Stimulated activated CD8-positive, alpha-beta memory T cell treated with anti-CD3 and anti-CD28 coated beads, Interleukin-7, amount 100 ng/mL, for 48 hours (primary cell): ENCODE measurements at places on chromosomes 16 and 17.
A peak's percentile ranks its signal among the peaks of the same experiment; 100 is the strongest.

DNA sequence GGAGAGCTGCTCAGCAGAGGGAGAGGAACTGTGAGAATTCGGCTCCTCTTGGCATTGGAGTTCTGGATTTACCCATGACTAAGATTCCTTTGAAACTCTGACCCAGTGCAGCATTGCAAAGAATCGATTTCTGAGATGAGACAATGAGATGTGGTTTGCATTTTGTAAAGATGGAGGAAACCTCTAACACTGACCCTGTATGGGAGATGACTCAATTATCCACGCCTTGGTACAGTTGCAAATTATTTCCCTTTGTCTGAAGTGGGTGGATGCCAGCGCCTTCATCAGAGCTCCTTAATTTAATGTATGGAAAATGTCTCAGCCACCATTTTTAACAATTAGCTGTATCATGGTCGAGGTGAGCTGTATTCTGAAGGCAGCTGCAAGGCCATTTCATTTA is 53.4 kb downstream of the NUP93 start:
- DNase-seq, result no peak

DNA sequence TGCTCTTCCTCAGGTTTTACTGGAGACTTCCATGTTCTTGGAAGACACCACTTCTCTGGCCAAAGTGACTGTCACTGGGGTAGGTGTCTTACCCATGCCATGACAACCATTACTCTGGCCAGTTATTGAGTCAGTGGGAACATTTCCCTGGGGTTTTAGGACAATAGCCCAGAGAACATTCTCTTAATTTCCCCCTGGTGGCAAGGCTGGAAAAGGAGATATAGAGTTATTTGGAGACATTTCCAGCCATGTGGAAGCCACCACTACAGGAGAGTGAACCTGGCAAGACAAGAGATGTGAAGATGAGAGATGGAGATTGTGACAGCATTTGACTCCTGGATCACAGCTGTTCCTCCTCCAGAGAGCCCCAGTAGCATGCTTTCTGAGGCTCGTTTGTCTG is 106.2 kb downstream of the CDK5R1 start:
- DNase-seq, result no peak

GRCh38 chr17:7586673-7587419 is 3.0 kb downstream of the SOX15 start:
- no peak for DNase-seq

DNA sequence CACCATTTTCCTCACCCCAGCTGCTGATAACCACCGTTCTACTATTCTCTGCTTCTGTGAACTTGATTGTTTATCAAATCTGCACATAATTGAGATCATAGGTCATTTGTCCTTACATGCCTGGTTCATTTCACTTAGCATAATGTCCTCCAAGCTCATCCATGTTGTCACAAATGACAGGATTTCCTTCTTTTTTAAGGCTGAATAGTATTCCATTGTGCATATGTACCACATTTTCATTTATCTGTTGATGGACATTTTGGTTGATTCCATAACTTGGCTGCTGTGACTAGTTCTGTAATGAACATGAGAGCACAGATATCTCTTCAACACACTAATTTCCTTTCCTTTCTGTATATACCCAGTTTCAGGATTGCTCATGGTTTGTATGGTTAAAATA is 225.3 kb upstream of the TBX2 start:
- DNase-seq, result no peak

DNA sequence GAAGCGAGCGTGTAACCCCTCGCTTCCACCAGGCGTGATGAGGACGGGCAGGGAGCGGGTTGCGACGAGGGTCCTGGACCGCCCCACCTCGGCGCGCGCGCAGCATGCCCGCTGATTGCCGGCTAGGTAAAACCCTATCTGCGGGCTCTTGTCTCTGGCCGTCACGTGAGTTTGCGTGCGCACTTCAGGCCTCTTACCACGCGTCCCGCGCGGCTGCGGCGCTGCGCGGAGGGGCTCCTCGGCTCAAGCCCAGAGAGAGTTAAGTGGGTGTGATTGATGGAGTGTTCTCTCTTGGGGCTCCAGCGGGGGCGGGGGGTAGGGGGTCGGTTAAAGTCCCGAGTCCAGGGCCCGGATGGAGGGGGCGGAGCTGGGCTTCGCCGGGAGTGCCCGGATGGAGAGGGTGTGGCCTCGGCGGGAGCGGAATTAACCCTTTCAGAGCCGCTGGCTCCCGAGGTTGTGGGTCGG is 7.9 kb downstream of the KDM6B start:
- DNase-seq, result peak; percentile 70

DNA sequence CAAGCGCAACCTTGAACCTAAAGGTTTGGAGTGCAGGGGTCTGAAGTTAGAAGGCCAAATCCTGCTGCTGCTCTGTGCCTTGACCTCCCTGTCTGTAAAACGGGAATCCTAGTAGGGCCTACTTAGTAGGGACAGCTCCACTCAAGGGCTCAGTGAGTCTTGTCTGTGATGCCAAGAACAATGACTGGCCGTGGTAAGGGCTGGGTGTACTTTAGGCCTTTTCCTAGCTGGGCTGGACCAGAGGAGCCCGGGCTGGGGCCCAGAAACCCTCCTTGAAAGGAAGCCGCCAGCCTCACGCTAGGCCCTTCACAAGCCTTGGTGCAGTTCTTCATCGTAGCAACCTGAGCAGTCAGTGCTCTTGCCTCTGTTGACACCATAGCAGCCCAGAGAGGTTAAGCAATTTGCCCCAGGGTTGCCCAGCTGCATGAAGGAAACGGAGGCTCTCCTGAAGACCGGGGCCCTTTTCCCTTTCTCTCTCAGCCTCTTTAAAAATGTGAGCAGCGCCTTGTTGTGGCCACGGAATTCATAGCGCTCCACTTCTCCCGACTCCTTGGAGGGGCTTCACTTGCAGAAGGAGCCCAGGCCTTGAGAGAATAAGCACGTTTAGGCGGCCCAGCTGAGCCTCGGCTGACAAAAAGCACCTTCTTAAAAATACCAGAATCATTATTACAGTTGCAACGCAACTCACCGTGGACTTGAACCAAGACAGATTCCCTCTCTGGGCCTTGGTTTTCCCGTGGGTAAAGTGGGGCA is 4.4 kb downstream of the NECAB2 start:
- DNase-seq, result no peak
